ENCODE measurements at places on chromosomes 12 and 14. TPM values are rescaled to one million over a fixed set of nuclear protein-coding genes. Genes with fewer than 3 reads are reported as not detected.

DNA sequence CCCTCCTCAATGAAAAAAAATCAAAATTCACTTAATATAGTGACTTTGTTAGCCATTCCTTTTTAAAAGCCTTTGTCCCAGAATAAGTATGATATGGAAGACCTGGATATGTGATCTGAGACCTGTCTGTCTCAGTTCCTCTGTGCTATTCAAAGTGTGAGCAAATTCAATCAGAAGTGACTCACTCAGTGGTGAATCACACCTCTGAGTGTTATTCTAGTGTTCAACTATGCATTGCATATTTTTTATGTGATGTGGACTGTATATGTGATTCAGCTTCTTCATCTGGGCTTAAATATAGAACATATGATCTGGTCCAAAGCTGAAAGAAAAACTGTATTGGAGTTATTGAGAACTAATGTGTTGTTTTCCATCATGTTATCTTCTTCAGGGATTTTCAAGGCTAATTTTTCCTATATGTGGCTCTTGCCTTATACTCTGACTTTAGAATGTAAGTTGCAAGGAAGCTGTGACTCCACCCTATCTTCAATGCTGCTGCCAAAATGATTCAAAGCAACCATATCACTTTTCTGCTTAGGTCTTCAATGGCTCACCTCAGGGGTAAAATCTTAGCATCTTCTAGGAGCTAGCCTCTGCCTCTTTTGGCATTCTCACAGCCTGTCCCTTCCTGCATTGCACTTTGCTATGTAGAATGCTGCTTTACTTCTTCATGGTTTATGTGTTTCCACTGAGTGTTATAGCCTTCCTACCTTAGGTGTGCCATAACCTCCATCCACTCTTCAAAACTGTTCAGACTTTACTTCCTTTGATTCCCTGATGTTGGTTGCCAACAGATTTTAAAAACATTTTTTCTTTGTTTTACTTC, 169.8 kb downstream of the OTOGL start:
- peak; percentile 71 for DNase-seq

DNA sequence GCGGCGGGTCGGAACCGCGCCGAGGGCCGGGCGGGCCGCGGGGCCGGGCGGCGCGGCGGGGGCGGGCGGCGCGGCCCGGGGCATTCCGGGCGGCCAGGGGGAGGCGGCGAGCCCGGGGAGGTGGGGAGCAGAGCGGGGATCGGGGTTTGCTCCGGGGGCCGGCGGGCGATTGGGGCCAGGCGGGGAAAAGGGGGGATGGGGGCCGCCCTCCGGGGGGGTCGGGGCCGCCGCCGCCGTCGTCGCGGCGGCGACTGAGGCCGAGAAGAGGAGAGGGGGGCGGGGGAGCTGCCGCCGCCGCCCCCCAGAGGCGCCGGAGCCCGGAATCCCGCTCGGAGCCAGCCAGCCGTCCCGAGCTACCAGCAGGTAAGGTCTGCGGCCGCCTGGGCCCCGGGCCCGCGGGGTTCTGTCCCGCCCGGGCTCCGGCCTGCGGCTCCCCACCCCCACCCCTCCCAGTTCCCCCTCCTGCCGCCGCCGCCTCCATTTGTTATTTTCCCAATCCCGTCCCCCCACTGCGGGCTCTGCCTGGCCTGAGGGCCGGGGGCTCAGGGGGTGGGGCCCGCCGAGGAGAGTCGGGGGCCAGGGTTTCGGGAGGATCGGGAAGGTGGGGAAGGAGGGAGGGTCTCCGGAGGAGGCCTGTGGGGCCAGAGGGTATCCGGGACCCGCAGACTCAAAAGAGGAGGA, 403 bp downstream of the ATN1 start:
- no peak for DNase-seq

The KERA gene
- not detected for total RNA-seq

The VWF gene
- total RNA-seq = 0.06 TPM

The C12orf50 gene
- total RNA-seq = not detected

DNA sequence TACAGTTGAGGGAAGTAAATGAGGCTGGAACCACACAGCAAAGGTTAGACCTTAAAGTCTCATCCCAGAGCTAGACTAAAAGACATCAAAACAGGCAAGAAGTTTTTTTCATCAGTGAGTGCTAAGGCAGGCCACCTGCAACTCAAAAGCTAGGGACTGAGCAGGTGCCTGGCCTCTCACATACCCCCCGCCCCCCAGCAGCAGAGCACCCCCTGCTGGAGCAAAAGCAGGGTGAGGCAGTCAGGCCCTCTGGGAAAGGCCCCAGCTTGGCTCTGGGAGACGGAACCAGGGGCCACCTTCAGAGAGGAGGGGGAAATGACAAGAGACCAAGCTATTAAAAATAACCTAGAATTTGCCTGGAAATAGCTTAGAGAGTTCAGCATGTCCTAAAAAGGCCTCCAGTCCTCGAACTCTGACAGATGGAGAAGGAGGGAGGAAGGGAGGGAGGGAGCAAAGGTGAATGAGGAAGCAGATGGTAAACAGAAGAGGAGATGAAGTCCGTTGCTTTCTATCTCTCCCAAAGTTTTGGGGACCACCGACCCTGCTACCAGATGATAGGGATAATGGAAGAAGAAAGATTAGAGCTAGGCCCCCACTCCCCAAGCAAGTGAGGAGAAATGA, 1.8 kb downstream of the ITGA7 start:
- DNase-seq = no peak

- no peak for DNase-seq
Measured at GRCh38 chr12:129670256-129670920, 233.4 kb downstream of the TMEM132D start.
